Right ventricle myocardium superior (tissue), 1 donor: ENCODE measurements at places on chromosomes 13 and 19.

DNA sequence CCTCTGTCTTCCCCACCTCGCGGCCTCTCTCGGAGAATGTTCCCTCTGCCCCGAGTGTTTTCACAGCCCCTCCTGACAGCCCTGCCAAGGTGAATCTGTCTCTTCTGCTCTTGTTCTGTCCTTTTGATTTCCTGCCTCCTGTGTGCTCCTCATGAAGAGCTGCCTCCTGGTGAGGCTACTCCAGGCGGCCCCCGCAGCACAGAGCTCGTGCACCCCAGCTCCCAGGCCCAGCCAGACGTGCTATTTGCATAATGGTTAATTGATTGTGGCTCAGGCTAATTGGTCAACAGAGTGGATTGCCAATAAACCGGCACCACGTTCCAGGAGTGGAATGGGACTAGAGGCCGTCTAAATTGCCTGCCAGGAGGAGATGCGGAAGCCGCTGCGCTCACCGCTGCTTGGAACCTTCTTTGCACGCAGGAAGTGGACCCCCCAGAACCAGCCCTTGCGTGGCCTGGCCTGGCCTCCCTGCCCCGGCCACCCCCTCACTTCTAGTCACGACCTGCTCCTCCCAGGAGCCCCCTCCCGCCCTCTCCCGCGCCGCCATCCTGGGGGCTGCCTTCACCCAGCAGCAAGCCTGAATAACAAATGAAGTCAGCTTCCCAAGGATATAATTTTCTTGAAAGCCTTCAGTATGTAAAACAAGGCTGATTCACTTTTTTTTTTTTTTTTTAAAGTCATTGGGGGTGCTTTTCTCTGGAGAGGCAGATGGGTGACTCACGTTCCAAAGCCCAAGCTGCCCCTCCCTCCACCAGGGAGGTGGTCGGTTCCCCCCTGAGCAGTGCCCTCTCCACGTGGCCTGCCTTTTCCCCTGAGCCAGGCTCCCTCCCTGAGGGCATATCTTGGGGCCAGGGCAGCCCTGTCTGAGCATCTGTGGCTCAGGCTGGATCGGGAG is 144.0 kb downstream of the KDM4B start:
- DNase-seq, result no peak

DNA sequence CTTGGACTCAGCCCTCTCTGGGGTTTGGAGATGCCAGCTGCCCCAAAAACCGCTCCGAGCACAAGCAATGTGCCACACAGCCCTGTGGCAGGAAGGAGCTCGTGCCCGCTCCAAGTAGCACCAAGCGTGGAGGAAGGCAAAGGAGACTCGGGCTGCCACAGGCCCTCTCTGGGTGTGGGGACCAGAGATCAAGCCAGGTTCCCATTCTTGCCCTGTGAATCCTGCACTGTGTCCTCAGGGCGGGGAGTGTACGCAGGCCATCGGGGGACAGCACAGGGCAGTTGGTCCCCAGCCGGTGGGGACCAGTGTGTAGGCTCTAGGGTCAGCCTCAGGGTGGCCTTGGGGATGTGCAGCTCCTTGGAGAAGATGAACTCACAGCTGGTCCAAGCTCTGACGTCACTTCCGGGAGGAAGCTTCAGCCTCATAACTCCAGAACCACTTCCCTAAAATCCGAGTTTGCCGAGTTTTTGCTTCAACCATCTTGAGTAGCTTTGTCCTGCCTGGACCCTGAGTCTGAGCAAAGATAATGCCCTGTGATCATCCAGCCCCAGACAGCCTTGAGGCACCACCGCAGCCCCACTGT is 9.3 kb upstream of the CPAMD8 start:
- DNase-seq, result peak; percentile 55

GRCh38 chr19:20371911-20372310 is 193.7 kb downstream of the ZNF737 start:
- DNase-seq, result no peak

GRCh38 chr19:15220833-15221232 is 11.4 kb downstream of the EPHX3 start:
- no peak for DNase-seq

GRCh38 chr13:42028113-42028799 is 20.2 kb upstream of the DGKH start:
- no peak for DNase-seq

- no peak for DNase-seq
Observed at GRCh38 chr19:2331601-2332246, 3.2 kb downstream of the SPPL2B start.

- no peak for DNase-seq
Observed at GRCh38 chr19:50794876-50795663, 4.9 kb downstream of the ACP4 start.

GRCh38 chr19:48819366-48819816 is 8.6 kb upstream of the BCAT2 start:
- DNase-seq, result peak; percentile 93

- DNase-seq, result no peak
Observed at GRCh38 chr19:12913851-12914690, 5.0 kb downstream of the SYCE2 start.

GRCh38 chr13:84998681-84999080 is 800.5 kb downstream of the SLITRK6 start:
- no peak for DNase-seq

GRCh38 chr13:46595136-46595884 is 42.3 kb downstream of the LRCH1 start:
- DNase-seq, result no peak

DNA sequence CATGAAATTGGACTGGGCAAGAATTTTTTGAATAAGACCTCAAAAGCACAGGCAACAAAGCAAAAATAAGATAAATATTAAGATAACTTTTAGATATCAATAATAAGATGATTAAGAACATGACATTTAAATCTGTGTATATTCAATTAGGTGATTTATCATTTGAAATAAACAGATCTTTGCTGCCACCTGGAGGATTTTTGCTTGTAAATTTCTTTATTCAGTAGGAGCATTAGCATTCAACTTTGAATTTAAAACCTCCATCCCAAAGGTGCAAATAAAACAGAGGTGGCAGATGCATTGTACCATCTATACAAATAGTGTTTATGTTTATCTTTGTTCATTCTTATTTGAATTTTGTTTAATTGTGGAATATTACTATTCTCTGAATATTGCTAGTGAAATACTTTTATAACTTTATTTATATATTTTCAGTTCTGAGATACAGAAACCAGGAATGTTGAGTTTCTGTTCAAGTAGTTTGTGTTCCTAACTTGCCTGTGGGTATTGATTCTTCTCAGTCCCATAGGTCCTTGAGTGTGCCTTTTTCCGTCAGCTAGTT is 20.9 kb downstream of the COG6 start:
- no peak for DNase-seq

DNA sequence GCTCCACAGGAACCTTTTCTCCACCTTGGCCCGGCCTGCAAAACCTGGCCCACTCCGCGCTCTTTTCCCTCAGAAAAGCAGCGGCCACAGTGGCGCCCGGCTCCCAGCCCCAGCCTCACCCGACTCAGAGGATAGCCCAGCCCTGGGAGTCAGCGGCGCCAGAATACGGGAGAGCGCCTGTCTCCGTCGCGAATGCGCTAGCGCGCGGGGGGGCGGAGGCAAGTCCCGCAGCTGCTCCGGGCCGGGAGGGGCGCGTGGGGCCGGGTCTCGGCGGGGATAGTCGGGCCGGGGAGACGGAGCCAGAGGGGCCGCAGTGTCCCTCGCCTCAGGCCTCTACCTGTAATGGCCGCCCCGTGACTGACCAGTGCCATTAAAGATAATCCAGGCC is at the start of gene ZFP30:
Gene ZFP30, minus strand, starts transcription at position 165 of the 388 bp plus-strand sequence. CDS start 7,643 bp downstream, outside the sequence.
- DNase-seq, result peak; percentile 95

- peak; percentile 78 for DNase-seq
Observed at GRCh38 chr13:52128714-52129700, at the start of gene NEK5. TSS of gene NEK5 (minus strand) at chr13:52129073. CDS start at chr13:52127482, 1,591 bp downstream.

GRCh38 chr13:59829690-59830089 is 334.0 kb downstream of the DIAPH3 start:
- DNase-seq, result no peak

DNA sequence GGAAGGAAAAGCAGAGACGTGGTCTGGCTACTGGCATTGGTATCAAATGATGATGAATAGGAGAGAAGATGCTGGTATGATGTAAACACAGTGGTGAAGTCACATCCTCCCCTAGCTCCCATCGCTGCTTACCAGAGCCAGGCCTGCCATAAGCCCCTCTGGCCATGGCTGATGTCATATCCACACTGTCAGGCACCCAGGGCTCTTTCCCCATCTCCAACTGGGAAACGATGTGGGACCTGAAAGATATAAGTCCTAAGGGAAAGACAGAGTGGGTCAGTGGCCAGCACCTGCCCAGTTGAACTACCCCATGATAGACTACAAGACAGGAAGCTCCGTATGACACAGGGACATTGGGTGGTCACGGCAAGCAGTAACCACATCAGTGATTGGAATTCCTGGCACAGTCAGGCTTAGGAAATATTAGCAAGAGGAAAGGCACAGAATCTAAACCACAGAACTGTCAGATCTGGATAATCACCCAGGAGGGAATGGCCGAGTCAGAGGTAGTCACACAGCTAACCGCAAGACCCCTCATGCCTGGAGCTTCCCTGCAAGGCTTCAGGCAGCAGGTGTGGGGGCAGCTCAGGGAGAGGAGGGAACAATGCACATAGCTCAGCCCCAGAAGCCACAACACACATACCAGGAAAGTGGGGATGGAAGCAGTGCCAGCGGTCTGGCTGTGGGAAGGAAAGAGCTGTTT is 3.8 kb downstream of the ZNF792 start:
- no peak for DNase-seq

DNA sequence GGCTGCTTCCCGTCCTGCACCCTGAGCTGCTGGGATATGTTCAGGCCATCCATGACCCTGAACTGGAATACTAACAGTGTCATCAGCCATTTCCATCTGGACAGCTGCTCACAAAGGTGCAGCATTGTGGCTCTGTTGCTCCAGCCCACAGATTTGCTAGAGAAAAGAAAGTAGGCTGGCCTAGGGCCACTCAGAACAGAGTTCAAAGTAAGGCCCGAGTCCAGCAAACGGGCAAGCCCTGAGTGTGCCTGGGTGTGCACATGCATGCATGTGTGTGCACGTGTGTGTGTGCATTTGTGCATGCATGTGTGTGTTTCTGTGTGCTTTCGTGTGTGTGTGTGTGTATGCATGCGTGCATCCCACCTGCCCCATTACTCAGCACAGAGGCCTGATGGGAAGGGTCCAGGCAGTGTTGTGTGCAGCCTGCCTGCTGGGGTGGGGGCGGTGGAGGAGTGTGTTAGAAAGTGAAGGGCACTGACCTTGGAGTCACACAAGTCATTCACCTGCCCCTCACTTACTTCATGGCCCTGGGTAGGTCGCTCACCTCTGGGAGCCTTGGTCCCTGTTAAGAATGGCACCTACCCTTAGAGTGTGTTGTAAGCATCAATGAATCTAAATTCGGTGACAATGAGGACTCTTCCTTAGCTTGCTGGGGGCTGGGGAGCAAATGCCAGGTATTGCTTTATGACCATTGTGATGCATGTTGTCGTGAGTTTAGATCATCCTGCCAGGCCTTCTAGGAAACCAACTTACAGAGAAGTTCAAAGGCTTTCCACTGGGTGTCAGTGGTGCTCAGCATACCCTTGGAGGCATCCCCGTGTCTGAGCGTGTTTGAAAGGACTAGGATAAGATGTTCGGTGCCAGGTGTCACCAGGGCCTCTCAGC is 53.2 kb downstream of the GPR12 start:
- DNase-seq, result no peak

DNA sequence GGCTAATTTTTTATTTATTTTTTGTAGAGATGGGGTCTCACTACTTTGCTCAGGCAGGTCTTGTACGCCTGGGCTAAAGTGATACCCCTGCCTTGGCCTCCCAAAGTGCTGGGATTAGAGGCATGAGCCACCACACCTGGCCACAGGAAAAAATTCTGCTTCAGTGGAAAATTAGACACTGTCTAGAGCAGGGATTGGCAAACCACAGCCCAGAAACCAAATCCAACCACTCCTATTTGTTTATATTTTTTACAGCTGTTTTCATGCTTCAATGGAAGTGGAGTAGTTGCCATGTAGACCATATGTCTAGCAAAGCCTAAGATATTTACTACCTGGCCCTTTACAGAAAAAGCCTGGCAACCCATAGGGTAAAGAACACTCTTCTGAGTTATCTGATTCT is 123.7 kb upstream of the MRI1 start:
- DNase-seq, result no peak

DNA sequence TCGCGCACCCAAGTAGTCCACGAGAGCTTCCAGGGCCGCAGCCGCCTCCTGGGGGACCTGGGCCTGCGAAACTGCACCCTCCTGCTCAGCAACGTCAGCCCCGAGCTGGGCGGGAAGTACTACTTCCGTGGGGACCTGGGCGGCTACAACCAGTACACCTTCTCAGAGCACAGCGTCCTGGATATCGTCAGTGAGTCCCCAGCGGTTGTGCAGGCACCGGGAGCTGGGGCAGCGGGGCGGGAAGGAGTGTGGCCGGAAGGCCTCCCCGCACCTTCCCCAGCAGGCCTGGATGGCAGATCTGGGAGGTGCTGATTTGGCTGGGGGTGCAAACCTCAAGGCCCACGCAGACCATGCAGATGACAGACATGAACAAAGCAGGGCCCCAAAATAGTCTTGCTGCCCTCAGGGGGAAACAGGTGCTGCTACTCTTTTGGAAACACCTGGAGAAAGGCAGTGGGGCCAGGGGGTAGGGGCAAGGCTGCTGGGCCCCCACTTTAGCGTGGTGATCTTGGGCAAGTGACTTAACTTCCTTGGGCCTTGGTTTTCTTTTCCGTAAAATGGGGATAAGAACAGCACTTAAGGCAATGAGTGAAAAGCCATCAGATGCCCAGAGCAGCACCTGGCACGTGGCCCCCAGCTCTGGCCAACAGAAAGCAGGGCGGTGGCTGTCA is 4.0 kb downstream of the MAG start:
- DNase-seq, result no peak

- DNase-seq, result no peak
Observed at GRCh38 chr19:27901078-27901477, 1311.9 kb downstream of the UQCRFS1 start.

- no peak for DNase-seq
Observed at GRCh38 chr13:113182046-113182445, 23.6 kb downstream of the PROZ start.

GRCh38 chr13:113577881-113578435 is 6.6 kb upstream of the TFDP1 start:
- DNase-seq, result no peak
